Left colon (tissue), 2 donors: ENCODE measurements at places on chromosomes 1 and 21. TPM values are rescaled to one million over a fixed set of nuclear protein-coding genes. Genes with fewer than 3 reads are reported as not detected.

Gene C1orf167
- not detected for total RNA-seq

Gene CXADR
- 70.5 TPM for total RNA-seq

Gene S100A7
- total RNA-seq, result not detected

Gene TRAPPC3
- total RNA-seq, result 63.0 TPM

Gene CENPF
- 17.7 TPM for total RNA-seq

Gene FAM177B
- total RNA-seq, result 17.8 TPM

Gene KLF17
- total RNA-seq, result 0.11 TPM

GRCh38 chr21:36195613-36196012 lies 39.0 kb downstream of the DOP1B start:
- no peak for DNase-seq

- no peak for DNase-seq
Measured at GRCh38 chr1:2347896-2348295, 43.5 kb downstream of the MORN1 start.

DNA sequence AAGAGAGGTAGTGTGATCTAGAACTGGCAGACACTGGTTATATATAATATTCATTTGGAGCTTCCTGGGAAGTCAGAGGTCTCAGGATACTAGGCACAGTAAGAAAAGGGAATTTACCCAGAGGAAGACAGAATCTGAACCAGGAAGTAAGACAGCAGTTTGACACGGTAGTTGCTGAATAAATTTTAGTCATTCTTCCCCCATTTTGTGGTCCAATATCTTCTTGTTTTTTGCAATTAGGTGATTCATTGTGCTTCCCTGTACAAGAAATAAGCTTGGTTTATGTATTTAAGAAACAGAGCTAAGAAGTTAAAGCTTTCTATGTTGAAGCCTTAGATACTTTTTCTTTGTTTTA lies 1.3 kb downstream of the TMEM167B start:
- no peak for DNase-seq

- DNase-seq, result no peak
Measured at GRCh38 chr1:71267220-71267619, 186.4 kb upstream of the ZRANB2 start.

DNA sequence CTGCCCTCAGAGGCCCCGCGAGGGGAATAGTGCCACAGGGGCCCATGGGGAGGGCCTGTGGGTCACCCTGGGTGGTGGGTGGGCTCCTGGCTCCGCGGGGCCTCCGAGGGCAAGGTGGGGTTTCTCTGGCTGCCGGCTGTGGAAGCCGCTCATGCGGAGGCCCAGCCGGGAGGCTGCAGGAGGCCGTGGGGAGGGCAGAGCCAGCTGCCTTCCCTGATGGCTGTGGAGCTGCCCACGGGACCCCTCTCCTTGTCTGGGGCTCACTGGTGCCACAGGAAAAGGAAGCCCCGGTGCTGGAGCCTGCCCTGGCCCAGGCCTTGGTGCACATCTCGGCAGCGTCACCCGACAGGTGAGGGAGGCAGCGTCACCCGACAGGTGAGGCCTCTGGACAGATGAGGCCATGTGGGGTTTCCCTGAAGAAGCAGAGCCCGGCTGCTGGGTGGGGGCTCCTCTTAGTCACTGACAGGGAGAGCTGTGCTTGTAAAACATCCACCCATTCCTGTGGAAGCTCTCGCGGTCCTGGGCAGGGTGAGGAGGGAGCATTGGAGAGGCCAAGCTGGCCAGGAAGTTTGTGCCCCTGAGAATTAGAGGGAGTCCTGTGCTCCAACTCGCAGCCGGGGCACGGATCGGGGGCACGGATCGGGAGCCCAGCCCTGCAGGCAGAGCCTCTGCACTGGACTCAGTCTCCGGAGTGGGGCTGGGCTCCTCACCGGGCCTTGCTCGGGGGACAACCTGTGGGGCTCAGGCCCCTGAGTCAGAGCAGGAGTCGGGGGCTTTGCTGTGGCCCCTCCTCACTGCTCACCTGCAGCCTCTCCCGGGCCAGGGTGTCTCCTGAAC lies 6.1 kb downstream of the MIB2 start:
- no peak for DNase-seq

DNA sequence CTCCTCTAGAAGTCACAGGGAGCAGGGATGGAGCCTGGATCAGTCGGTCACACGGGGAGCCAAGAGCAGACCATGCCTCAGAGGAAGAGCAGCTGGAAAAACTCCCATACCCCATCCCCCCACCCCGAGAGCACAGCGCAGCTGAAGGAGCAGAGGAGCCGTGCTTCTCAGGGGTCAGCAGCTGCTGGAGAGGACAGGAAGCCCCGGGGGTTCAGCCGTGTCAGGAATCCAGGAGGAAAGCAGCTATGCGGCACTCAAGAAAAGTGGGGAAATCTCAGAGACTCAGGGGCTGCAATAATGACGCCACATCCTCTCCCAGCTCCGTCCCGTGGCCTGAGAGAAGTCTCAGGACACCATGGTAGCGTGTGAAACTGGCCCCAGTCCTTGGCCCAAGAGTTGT lies 102.3 kb downstream of the NPHP4 start:
- no peak for DNase-seq

- DNase-seq, result no peak
Measured at GRCh38 chr1:75087278-75087677, 46.9 kb upstream of the LHX8 start.

- no peak for DNase-seq
Measured at GRCh38 chr1:50979937-50980336, 9.9 kb downstream of the CDKN2C start.

DNA sequence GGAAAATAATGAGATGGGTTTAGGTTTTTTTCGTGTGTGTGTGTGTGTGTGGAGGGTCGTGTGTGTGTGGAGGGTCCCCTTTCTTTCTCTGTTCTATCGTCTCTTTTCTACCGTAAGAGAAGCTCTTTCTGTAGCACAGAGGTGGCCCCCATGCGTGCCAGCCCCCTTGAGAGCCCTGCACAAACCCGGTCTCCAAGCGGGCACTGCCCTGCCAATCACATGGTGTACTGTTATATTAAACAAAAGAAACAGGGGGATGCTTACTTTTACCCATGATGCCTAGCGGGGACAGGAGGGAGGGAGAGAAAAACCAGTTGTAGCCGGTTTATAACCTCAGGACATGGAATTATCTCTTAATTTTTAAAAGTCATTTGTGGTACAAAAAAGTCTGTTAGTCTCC lies 41.0 kb downstream of the GATAD2B start:
- DNase-seq, result no peak

DNA sequence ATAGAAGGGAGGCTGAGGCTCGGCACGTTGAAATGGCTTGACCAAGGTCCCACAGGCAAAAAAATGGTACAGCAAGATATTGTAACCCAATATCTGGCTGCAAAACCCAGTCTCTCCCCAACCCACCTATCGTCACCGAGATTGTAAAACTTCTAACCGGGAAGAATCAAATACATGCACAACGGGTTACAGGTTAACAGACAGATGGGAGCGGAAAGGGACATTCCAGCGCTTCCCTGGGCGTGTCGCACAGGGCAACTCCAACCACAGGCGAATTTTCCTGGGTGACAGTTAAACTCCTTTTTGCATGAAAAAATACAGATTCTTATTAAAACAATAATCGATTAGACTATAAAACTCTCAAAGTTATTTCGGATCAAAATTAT lies 31.8 kb upstream of the JUN start:
- DNase-seq, result peak; percentile 81

DNA sequence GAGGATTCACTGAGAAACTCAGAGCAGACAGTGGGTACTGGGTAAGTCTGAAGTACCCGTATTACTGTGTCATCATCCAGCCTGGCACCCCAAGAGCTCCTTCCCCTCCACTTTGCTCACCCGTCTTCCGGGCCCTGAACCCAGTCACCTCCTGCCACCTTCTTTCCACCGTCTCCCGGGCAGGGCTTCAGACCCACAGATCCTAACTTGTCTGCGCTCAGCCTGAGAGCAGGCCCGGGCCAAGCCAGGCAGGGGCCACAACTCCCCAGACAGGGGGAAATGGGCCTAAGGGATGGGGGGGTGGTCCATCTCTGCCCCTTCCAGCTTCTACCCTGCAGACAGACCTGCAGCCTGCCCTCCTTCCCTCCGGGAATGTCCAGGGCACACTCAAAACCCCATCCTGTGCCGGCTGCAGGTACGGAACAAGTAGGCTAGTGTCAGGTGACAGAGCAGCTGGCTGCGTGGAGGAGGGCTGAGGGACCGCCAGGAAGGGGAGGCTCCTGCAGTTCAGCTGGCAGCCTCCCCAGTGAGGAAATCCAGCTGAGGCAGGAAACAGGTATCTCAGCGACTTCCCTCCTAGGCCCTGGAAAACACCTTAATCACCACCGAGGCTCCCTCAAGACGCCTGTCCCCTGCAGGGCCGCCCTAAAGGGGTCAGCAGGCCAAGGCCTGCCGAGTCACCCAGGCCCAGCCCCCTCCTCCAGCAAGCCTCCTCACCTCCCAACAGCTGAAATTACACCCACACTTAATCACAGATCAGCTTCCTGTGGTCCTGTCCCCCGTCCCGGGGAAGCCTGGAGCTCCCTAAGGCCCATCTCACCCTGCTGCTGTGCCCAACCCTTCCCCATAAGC lies 3.5 kb downstream of the HSPG2 start:
- peak; percentile 88 for DNase-seq

DNA sequence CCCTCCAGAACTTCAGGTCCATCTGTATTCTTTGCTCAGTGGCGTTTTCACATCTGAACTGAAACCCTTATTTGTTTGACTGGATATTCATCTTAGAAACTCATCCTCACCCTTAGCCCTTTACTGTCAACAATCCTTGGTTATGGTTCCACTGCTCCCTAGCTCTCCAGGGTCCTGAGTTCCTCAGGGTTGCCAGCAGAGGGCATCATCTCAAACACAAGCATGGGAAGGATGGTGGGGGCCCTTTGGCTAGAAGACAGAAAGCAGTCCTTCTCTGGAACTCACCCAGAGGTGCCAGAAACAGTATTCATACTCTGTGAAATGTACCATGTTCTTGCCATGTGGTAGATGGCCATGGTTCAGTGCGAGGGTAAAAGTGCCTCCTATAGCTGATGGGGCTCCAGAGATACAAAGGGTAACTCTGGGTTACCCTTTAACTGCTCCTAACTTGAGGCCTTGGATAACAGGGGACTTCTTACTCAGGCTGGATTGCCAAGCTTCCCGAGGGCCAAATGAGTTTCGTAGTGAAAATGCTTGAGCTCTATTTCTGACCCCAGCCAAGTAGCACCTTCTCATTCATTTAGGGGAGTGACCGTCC lies 11.3 kb downstream of the NCSTN start:
- DNase-seq, result no peak

- no peak for DNase-seq
Measured at GRCh38 chr1:114088392-114089299, 65.0 kb downstream of the SYT6 start.

- no peak for DNase-seq
Measured at GRCh38 chr1:72432645-72433267, 150.4 kb upstream of the NEGR1 start.

DNA sequence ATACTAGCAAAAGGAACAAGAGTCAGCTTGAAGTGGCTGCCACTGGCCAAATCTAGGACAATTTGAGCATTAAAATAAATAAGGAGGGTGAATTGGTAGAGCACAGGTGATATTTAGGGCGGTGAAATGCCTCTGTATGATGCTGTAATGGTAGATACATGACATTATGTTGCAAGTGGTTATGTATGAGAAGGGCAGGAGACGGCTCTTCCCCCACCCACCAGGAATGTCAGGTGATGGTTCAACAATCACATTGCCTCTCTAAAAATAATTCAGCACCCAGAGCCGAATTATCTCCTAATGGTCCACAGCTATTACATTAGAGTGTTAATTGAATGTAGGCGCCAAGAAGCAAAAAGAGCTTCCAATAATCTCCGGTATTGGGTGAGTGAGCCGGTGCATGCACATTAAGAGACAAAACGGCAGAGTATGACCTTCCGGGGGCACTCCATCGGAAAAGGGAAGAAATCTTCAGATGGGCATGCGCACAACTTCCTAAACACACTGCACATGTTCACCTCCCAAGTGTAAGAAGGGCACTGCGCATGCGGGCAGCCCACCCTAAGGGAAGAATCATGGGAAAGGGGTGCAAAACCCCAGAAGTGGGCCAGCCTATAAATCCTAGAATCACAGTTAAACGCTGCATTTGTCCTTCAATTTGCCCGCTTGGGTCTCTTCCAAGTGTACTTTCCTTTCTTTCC lies 6.8 kb upstream of the IFNAR1 start:
- no peak for DNase-seq
